RPMI7951 (cell line): ENCODE measurements at places on chromosomes 3 and 15. TPM values are rescaled to one million over a fixed set of nuclear protein-coding genes. Genes with fewer than 3 reads are reported as not detected.

TMEM108 gene
- 0.12 and 0.39 TPM in 2 replicates for total RNA-seq

PP2D1 gene
- not detected in 2 replicates for total RNA-seq

CD200 gene
- 0.49 and 3.4 TPM in 2 replicates for total RNA-seq

GRCh38 chr3:157572559-157573270 is 69.5 kb upstream of the VEPH1 start:
- DNase-seq = peak; percentile 70

- no peak for DNase-seq
Measured at GRCh38 chr3:98514948-98515347, 7.8 kb downstream of the CLDND1 start.
